ENCODE measurements at places on chromosomes 16 and 17.
A peak's percentile ranks its signal among the peaks of the same experiment; 100 is the strongest.

DNA sequence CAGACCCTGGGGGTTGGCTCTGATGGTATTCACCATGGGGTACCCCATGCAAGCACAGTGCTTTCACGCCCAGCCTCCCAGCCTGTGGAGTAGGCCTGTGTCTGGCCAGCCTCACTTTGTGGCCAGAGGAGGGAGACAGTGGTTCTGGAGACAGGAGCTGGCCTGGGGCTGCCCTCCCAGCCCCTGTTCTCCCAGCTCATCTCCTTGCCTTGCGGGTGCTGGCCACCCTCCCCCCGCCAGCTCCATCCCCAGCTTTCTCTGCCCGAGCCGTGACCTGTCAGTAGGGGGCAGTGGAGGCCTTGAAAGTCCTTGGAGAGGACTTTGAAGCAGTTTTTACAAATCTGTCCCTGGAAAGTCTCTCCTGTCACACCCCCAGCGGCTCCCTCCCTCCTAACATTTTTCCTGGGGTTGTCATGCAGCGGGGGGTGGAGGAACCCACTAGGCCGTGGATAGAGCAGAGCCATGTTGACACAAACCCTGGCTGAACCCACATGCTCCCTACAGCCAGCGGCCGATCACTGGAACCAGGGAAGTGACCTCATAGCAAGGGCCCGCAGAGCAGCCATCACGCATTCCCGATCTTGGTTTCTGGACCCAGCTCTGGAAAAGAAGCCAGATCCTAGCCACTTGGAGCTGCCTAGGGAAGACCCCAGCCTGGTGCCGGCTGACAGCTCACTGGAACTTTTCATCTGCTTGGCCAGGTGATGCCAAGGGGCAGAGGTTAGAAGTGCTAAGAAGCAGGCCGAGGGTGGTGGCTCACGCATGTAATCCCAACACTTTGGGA is 289.4 kb downstream of the SEC14L1 start:
- DNase-seq, result peak; percentile 98

- peak; percentile 31 for DNase-seq
Measured at GRCh38 chr16:11163761-11164261, 92.2 kb downstream of the SOCS1 start.

- no peak for DNase-seq
Measured at GRCh38 chr16:85570735-85571562, 42.2 kb upstream of the GSE1 start.

DNA sequence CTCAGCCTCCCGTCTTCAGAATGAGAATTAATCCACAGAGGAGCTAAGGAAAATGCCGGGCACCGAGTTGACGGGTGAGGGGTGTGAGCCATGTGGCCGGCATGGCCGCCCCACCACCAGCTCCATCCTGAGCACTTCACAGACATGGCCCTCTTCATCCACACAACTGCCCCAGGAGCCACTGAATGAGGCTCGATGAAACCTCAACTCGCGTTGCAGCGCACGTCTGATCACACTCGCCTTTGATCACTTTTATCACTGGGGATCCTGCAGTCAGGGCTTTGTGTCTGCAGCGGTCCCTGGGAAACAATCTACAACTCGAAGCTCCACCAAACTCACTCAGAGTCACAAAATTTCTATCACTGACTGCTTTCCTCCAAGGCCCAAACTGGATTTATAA is 46.7 kb upstream of the CDR2 start:
- no peak for DNase-seq

- DNase-seq, result no peak
Measured at GRCh38 chr17:81515530-81516041, 3.0 kb upstream of the ACTG1 start.

GRCh38 chr17:51848451-51848850 is 310.1 kb downstream of the CA10 start:
- no peak for DNase-seq

GRCh38 chr16:51734220-51734619 is 583.1 kb upstream of the SALL1 start:
- no peak for DNase-seq

- no peak for DNase-seq
Measured at GRCh38 chr16:11303405-11304138, 22.4 kb upstream of the PRM1 start.

- DNase-seq, result no peak
Measured at GRCh38 chr16:87245511-87245910, 71.7 kb downstream of the C16orf95 start.

- DNase-seq, result peak; percentile 66
Measured at GRCh38 chr17:78032166-78032565, 73.7 kb downstream of the TNRC6C start.

DNA sequence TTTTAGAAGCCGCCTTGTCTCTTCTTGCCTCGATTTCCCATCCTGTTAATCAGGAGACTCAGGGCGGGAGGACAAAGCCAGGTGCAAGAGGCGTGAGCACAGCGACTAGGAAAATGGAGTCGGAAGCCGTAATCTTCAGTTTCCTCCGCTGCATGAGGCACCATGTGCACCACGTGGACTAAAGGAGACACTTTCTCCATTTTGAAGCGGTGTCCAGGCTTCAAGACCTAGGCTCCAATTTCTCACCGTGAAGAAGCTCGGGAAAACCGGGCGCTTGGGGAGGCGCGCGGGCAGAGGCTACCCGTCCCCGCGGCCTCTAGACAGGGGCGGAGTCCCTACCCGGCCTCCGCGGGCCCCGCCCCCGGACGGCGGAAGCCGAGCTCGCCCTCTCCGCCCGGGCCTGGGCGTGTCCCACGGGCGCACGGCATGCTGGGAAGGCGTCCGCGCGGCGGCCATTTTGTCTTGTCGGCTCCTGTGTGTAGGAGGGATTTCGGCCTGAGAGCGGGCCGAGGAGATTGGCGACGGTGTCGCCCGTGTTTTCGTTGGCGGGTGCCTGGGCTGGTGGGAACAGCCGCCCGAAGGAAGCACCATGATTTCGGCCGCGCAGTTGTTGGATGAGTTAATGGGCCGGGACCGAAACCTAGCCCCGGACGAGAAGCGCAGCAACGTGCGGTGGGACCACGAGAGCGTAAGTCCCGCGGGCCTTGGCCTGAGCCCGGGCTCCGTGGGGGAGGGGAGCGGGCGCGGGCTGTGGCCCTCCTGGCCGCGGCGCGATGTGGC is at the start of gene LUC7L3:
Gene LUC7L3, plus strand, starts transcription at position 460 of the 780 bp plus-strand sequence. Its CDS starts 130 bp downstream, at position 590.
- peak; percentile 95 for DNase-seq

DNA sequence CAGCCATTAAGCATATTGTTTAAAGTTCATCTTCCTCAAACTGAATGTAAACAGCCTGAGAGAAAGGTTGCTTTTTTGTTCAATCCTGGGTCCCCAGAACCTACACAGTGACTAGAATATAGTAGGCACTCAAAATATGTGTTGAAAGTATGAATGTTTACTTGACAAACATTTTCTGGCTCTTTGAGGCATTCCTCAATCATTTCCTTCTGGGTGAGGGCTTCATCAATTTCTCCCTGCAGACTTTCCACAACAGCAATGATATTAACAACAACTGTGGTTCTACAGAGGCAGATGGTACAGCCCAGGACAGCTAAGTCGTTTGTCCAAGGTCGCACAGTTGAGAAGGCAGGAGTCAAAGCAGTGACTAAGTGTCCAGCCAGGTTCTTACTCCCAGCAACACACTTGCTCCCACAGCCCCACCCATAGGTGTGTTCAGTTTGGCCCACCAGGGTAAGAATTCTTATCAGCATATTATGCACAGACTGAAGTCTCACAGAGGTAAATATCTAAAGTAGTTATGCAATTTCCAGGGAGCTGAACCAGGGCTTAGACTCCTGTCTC is 61.1 kb downstream of the HS3ST3B1 start:
- DNase-seq, result no peak

GRCh38 chr17:81025741-81026129 is 9.2 kb upstream of the BAIAP2 start:
- no peak for DNase-seq

DNA sequence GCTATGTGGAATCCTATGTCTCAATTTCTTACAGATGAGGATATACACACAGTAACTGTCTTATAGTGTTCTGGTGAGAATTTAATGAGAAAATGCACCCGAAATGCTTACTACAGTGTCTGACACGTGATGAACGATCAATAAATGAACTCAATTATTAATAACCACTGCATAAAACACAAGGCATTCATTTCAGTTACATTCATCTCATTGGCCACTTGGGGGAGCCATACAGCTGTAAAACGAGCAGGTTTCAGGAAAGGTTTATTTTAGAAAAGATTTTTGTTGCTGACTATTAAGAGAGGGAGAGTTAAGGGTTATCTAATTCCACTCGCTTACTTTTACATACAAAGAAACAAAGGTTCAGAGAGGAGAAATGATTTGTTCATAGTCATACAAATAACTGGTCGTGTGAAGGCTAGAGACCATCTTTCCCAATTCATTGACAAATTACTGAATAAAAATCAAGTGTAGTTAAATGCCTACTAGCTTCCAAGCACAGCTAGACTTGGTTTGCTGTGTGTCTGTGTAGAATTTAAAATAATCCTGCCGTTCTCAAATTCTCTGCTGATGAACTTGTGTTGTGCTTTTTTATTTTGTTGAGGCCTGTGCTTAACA is 160.1 kb downstream of the MAP2K4 start:
- DNase-seq, result peak; percentile 48

DNA sequence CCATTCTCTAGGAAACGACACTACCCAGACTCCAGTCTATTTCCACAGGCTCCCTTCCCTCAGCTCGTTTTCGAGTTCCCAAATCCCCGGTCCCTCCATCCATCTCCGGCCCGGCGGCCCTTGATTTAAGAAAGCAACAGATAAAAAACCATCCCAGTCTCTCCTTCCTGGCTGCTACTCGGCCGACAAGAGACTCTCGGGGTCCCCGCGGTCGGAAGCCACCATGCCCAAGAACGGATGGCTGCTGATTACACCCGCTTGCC is 182 bp downstream of the RPL26 start:
- no peak for DNase-seq

DNA sequence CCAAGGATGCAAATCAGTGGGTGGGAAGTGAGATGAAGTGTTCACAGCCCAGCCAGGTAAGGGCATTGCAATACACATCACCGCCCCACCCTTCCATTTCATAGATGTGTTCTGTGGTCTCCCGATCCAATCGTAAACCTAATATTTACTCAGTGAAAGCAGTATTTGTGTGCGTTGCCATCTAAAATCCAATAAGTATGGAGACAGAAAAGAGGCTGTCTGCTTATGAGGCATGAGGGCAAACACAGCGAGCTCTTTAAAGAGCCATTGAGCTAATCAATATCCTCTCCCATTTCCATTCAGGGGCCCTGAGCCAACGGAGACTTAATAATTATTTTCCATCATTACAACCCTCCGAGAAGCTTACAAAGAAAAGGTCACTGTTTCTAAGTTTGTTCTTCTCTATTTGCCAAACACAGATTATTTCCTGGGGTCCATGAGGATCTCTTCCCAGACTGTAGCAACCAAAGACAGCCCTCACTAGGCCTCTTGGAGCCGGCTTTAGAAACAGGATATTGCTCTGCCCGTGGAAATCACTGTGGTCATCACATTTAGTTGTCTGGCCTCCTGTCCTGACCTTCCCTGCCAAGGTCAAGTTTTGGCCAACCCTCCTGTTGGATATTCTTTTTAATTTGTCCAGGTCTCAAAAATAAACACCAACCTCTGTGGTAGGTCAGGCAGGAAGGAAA is 120.1 kb downstream of the SLC39A11 start:
- DNase-seq, result no peak
